Stimulated activated CD8-positive, alpha-beta memory T cell treated with anti-CD3 and anti-CD28 coated beads, Interleukin-7, amount 100 ng/mL, for 24 hours (primary cell): ENCODE measurements at places on chromosomes 13 and 19.

- no peak for DNase-seq
These were observed 10.2 kb upstream of the TNFSF14 start for GRCh38 chr19:6680141-6680540.

DNA sequence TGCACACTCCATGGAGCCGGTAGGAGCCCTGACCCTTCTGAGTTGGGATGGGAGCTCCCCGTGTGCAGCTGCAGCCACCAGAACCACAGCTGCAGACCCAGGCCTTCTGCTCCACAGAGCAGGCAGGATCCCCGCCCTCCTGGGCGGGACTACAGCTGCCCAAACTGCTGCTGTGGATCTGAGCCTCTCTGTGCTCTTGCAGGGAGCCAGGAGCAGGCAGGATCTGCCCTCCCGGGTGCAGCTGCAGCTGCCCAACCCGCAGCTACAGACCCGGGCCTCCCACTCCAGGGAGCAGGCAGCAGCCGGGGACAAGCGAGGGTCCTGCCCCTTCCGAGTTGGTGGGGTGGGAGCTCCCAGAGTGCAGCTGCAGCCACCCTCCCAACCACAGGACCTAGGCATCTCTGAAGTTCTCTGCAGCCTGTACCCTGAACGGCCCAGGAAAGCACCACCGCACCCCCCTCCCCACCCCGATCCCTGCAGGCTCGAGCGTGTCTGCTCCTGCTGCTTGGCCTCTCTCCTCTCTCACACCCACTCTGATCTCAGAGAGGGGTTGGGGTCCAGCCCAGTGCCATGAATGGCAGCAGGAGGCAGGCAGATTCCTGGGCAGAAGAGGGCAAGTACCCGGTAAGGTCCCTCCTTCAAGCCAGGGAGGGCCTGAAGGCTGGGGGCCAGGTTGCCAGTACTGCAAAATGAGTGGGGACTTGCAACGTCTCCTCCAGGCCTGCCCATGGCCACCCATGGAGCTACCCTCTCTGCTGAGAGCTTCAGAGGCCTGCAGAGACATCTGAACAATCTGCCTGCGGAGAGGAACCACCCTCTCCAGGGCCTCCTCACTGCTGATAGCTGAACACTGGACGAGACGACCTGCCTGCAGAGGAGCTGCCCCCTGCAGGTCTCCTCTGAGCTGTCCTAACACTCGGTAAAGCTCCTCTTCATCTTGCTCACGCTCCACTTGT lies 16.4 kb upstream of the EMP3 start:
- no peak for DNase-seq

- DNase-seq, result no peak
These were observed 671.0 kb upstream of the SLITRK1 start for GRCh38 chr13:84553227-84553626.

GRCh38 chr19:16477311-16477710 lies 5.5 kb upstream of the EPS15L1 start:
- DNase-seq, result no peak

DNA sequence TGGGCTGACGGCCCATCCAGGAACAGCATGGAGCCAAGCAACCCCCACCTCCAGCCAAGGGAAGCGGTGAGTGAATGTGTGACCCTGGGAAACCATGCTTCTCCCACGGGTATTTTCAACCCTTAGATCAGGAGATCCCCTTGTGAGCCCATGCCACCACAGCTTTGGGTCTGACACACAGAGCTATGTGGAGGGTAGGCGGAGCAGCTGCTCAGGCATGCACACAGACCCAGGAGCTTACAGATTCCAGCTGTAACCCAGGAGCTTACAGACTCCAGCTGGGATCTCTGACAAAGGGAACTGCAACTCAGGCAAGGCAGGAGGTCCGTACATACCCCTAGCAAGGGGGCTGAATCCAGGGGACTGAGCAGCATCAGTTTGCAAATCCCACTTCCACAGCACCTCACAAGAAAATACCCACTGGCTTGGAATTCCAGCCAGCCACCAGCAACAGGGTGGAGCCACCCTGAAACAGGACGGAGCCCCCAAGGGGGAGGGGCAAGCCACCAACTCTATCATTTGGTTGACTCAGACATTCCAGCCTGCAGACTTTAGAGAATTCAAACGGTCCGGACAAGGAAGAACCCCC lies 40.8 kb upstream of the RFXAP start:
- DNase-seq, result no peak
